Aorta (tissue), 5 donors: ENCODE measurements at places on chromosomes 7 and 10.
A peak's percentile ranks its signal among the peaks of the same experiment; 100 is the strongest.

GRCh38 chr10:7302930-7303557 lies 107.8 kb downstream of the SFMBT2 start:
- no peak for DNase-seq

DNA sequence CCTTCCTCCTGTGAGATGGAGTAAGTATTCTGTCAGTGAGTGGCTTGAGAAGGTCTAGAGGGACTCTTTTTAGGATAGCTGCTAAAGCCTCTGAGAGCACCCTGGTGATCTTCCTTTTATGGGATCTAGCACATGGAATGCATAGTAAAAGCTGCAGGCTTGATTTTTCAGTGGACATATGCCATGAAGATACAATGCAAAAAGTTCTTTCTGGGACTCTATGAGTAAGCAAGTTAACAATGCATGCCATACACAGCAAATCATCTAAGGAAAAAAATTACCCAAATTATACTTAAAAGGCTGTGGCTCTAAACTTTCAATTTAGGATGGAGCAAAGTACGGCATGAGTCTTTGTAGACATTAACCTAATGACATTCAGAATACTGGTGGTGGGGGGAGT lies 154.5 kb downstream of the SGMS1 start:
- DNase-seq = no peak

- no peak for DNase-seq
Observed at GRCh38 chr7:98618786-98619185, 1.7 kb downstream of the NPTX2 start.

DNA sequence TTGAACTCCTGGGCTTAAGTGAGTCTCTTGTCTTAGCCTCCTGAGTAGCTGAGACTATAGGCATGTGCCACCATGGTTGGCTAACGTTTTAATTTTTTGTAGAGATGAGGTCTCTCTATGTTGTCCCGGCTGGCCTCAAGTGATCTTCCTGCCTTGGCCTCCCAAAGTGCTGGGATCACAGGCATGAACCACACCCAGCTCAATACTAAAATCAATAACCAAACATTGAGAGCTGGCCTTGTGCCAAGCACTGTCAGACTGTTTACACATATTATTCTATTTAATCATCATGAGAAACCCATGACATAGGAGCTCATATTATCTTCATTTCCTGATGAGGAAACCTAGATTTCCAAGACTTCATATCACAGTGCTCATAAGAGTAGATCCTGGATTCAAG lies 251.2 kb downstream of the BAMBI start:
- no peak for DNase-seq

DNA sequence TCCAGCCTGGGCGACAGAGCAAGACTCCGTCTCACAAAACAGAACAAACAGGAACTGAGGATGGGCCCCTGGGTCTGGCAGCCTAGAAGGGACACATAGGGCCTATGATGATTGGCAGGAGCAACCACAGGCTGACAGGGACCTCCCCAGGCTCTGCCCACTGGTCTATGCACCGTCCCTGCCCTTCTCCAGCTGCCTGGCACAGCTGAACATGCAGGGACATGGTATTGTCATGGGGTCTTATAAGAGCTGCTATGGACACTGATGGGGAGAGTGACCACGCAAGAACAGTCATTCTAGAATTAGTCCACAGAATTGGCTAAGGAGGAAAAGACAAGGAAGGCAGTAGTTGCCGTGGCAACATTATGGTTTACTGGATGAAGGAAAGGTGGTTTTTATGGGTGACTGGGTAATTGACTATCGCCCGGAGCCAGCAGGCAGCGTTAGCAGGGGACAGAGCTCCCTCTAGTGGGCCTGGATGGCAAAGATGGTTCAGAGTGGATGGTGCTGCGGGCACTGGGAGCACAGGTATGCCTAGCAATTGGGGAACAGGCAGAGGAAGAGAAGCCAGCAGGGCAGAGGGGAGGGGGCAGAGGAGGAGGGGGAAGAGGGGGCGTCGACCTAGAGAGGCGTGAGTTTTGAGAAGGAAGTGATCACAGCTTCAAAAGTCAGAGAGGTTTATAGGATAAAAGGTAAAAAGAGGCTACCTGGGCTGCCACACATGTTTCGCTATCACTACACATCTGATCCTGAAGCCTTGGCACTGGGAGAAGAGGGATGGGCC lies 7.8 kb upstream of the TRIM56 start:
- peak; percentile 79 for DNase-seq

DNA sequence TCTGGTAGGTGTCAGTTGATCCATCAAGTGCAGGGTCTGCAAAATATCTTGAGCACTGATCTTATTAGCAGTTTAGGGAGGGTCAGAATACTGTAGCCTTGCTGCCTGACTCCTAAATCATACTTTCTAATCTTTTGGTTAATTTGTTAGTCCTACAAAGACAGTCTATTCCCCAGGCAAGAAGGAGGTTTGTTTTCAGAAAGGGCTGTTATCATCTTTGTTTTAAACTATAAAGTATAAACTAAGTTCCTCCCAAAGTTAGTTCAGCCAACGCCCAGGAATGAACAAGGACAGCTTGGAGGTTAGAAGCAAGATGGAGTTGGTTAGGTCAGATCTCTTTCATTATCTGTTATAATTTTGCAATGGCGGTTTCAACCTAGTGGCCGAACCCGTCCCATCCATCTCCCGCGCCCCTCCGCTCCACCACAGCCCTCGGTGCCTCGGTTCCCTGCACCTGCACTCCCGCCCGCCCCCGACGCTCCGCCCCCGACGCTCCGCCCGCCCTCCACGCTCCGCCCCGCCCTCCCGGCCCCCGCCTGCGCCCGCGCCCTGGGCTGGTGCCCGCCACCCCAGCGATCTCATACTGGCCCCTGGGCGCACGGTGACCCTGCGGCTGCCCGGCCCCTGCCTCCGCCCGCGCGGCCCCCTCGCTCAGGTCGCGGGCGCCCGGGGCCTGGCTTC lies at the start of gene ADCK2:
Gene ADCK2 (plus strand): TSS at position 564 of the 681 bp plus-strand sequence. CDS start 386 bp downstream, outside the sequence.
- peak; percentile 88 for DNase-seq

GRCh38 chr10:18400906-18401245 lies 250.5 kb downstream of the NSUN6 start:
- DNase-seq = no peak

GRCh38 chr10:68721673-68722335 lies 765 bp downstream of the CCAR1 start:
- DNase-seq = no peak

DNA sequence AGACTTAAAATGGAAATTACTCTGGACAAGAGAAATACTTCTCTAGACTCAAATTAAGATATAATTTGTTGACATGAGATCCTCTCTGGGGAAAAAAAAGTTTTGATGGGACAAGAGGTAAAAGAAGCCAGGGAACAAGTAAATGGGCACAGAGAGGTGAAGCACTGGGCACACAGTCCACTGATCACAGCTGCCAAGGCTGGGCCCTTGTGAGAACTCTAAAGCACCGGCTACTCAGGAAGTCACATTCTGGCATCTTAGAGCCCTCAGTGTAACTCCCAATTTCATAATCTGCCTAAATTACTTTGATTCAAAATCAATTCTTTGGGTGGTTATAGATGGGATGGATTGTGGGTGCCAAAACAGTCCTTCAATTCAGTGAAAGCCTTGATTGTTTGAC lies 123.2 kb upstream of the CACNA2D1 start:
- no peak for DNase-seq

- no peak for DNase-seq
Observed at GRCh38 chr7:74141705-74142104, 32.5 kb upstream of the EIF4H start.

- DNase-seq = no peak
Observed at GRCh38 chr10:112761256-112761655, 188.8 kb upstream of the TCF7L2 start.

DNA sequence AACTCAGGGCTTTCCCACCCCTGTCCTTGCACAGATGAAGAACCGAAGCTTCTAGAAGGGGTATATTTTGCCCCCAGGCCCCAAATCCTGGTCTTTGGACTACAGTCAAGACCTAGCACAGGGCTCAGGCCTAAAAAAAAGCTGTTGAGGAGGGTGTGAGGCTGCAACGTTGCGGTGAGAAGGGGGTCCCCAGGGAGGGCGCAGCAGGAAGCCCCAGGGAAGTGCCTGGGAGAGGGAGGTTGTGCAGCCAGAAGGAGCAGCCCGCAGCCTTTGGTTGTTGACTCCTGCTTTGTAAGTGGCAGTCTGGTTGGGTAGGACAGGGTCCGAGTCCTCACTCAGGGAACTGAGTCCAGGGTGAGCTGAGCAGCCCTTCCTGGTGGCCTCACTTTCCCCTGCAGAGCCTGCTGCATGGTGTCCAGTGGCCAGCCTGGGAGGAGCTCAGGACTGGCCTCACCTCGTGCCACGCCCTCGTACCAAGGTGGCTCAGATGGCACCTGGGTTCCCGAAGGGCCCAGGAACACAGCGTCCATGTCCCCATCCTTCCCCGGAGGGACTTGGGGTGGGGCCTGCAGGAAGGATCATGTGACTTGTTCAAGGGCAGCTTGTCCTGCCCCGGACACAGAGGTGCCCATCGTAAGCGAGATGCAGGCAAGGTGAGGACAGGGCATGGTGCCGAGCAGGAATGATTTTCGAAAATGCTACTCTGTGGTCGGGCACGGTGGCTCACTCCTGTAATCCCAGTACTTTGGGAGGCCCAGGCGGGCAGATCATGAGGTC lies 166.4 kb upstream of the TNRC18 start:
- DNase-seq = no peak

- DNase-seq = no peak
Observed at GRCh38 chr7:54345746-54346145, 196.4 kb upstream of the VSTM2A start.

DNA sequence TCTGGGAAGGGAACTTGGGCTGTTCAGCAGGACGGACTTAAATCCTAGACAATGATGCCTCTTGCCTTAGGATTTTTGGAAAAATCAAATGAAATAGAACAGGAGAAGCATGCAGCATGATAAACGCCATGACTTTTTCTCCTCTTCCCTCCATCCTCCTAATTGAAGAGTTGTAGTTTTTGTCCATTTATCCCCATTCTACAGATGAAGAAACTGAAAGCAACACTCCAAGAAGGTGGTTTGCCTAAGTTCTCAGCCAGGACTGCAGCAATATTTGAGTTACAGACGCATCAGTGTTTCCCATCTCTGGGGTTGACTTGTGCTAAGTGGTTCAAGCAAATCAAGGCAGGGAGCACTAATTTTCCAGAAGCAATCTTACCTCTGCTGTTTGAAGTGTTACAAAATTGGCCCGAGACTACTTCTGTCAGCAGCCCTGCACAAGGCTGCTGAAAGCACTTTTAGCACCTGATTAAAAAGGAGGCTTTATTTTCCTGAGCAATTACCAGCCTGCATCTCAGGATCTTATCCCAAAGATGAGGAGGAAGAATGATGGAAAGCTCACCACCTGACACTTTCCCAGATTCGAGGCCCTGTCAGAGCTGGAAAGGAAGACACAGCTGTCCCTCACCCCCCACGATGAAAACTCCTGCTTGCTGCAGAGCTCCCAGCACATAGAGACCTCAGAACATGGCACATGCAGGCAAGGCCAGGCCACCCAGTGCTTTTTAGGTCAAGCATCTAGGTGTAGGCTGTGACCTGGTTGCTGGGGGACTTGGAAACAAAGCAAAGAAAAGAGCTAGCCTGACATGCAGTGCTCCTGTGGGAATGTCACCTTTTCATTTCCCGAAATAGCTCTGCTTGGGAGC lies 19.7 kb upstream of the C10orf71 start:
- DNase-seq = no peak

GRCh38 chr7:76037310-76037709 lies 10.5 kb downstream of the STYXL1 start:
- no peak for DNase-seq

DNA sequence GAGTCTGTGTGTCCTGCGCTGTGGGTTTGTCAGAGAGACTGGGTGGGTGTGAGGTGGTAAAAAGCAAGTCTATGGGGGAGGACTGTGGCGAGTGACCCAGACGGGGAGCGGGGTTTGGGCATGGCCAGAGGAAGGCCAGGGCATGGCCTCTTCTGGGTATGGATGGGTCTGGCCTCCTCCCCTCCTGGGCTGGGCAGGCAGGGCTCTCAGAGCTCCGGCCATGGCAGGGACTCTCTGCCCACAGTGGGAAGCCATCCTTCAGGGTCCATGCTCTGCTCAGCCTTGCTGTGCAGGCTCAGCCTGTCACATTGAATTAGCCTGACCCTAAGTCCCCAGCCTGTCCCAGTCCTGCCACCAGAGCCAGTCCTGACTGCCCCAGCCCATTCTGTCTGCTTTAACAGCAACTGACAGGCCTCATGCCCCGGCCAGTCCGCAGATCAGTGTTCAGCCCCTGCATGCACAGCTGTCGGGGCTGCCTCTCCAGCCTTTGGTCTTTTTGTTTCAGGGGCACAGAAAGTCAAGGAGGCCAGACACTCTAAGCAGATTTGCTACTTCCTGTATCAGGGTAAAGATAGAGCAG lies 7.9 kb downstream of the ANTXRL start:
- DNase-seq = peak; percentile 50

- DNase-seq = no peak
Observed at GRCh38 chr10:132593389-132593788, 55.8 kb downstream of the INPP5A start.

DNA sequence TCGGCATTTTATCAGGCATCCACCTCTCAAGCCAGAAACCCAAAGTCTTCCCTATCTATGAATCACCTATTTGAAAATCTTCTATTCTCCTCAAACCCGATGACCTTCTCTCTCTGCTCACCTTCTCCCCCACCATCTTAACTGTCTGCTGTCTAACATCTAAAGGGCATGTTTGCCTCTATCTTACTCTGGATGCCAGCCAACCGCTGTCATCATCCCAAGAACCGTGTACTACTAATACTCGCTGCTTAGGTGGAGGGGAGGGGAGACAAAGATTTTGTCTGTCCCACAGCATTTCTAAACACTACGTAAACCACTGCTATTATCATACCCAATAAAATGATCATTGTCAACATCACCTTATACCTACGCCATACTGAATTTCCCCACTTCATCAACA lies 29.5 kb downstream of the PAXIP1 start:
- DNase-seq = no peak

DNA sequence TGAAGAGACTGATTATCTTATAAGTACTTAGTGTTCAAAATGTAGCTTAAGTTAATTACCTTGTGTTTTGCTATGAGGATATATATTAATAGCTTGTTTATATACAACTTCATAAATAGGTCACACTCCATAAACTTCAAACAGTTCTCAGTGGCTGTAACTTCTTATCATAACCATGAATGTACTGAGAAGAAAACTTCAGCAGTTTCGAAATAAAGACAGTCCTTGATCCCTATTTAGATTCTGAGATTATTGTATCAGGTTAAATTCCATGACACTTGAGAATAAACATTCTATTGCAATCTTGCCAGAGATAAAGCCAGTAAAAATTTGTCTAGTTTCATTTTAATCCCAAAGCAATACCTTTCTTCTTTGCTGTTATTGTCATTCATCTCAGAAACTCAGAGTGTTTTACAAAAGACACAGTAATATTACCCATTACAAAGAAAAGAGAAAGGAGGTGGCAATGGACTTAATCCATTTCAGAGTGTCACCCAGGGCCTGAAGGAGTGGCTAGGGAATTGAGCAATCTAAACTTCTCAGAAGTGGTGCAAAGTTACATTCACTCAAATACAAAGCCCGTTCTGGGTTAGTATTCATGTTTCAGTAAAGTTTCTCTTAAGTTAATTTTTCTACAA lies 403.6 kb downstream of the SEMA3D start:
- no peak for DNase-seq
